ENCODE measurements at places on chromosomes 2 and 18. TPM values are rescaled to one million over a fixed set of nuclear protein-coding genes. Genes with fewer than 3 reads are reported as not detected.

DNA sequence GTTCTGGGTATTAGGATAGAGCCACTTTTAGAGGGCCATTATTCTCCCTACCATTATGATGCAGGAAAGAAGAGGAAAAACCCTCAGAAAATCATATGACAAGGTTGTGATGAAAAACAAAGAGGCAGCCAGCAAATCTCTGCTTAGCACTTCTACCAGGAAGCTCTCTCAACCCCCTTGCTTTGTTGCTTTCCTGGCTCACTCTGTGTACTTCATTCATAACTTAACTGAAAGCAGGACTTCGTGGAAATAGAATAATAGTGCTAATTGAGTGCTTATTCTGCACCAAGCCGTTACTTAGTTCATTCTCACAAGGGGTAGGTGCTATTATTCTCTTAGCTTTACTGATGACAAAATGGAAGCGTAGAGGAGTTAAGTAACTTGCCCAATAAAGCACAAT, 354.1 kb downstream of the HRH4 start:
- H3K36me3 ChIP-seq: no peaks in the 10 kb centered on the region
- no peaks in the 10 kb centered on the region for H3K27me3 ChIP-seq
- no peak overlapping the region for H3K4me3 ChIP-seq
- H3K4me1 ChIP-seq: no peaks in the 10 kb centered on the region

AKAIN1 gene
- not detected for total RNA-seq

DNA sequence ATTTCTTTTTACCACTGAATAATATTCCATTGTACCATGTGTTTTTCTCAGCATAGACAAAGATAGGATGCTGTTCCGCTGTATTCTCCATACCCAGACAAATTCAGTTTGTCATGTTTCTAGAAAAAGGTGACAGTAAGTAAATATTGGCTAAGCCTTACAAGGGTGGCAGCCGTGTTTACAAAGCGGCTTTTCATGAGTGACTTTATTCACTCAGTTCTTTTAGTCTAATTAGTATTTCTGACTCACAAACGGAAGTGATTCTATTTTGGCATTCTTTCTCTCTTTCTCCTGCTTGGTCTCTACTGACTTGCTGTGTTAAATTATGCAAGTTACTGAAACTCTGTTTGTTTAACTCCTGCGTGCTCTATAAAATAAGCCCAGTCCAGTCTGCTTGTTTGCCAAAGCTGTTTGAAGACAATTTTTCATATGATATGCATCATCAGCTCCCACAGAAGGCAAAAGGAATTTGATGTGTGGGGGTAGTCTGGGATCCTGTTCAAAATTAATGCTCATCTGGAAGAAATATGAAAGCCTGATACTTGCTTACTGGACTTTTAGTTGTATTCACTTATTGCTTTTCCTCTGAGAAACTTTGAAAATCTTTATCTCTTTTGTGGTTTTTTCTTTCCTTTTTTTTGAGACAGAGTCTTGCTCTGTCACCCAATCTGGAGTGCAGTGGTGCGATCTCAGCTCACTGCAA, 2.3 kb upstream of the PLEKHH2 start:
- no peak overlapping the region for H3K4me3 ChIP-seq
- H3K27ac ChIP-seq: no peak overlapping the region
- H3K4me1 ChIP-seq: peaks cover 12% of the 10 kb centered on the region
- DNase-seq: no peak
- H3K27me3 ChIP-seq: peaks cover 33% of the 10 kb centered on the region

GRCh38 chr18:21943456-21943855, 202.9 kb downstream of the MIB1 start:
- no peak overlapping the region for H3K4me3 ChIP-seq
- H3K4me1 ChIP-seq: no peaks in the 10 kb centered on the region
- H3K27ac ChIP-seq: no peak overlapping the region
- no peaks in the 10 kb centered on the region for H3K36me3 ChIP-seq
- H3K27me3 ChIP-seq: peaks cover 5% of the 10 kb centered on the region

DNA sequence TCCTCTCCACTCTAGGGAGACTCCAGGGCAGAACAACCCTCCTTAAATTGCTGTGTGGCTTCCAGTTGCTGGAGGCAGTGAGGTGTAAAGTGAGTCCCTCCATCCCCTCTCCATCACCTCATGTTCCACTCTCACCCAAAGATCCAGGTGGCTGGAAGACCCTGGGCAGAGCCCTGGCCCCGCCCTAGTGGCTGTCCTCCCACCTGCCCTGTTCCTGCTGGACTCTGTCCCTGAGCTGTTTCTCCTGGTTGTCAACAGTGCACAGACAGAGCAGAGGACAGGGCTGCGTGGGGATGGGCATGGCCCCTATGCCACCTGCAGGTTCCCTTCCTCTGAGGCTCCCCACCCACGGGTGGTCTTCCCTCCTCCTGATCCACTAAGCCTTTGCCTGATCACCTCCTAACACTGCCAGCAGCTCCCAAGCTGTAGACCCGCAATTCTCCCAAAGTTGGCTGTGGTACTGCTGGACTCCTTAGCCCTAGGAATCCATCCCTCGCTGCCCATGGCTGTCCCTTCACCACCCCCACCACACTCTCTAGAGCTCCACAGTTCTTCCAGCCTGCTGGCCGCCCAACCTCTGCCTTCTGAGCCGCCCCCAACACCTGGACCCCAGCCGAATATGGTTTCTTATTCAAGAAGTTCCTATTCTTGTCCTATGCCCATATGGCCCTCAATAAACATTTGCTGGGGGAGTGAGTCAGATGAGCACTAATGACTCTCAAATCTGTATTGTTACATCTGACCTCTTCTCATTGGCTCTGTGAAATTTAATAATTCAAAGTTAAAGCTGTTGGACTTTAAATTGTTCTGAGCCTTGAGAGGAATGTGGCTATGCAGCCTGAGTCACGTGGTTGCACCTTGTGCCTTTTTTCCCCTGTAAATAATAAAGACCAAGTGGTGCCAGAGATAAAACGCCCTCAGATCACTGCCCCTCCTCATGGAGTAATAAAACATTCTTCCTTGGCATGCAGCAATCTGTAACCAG, 260.0 kb upstream of the HS6ST1 start:
- no peak overlapping the region for H3K4me3 ChIP-seq
- no peaks in the 10 kb centered on the region for H3K36me3 ChIP-seq
- no peaks in the 10 kb centered on the region for H3K4me1 ChIP-seq
- DNase-seq: no peak
- H3K27ac ChIP-seq: no peak overlapping the region

Data from activated naive CD8-positive, alpha-beta T cell treated with anti-CD3 and anti-CD28 coated beads for 36 hours (primary cell).